ENCODE measurements at places on chromosomes 4 and X. TPM values are rescaled to one million over a fixed set of nuclear protein-coding genes. Genes with fewer than 3 reads are reported as not detected.

GRCh38 chr4:88447371-88448095, 9.4 kb upstream of the HERC5 start:
- no peak for DNase-seq

- peak; percentile 63 for DNase-seq
Measured at GRCh38 chr4:6270636-6271121, 1.0 kb downstream of the WFS1 start.

GRCh38 chr4:158865520-158866177, 96.8 kb downstream of the FNIP2 start:
- no peak for DNase-seq

- no peak for DNase-seq
Measured at GRCh38 chrX:31228909-31229308, 157.1 kb upstream of the FTHL17 start.

ARR3 gene
- 3.2 TPM for total RNA-seq

XAGE1A gene
- not detected for total RNA-seq

MXRA5 gene
- total RNA-seq, result 2.9 TPM

SLC9B1 gene
- total RNA-seq, result not detected

HERC5 gene
- total RNA-seq, result 4.6 TPM

Measured in Peyer's patch (tissue), 4 donors.